ENCODE measurements at places on chromosomes 2 and 18.

GRCh38 chr2:83689402-83689801 lies 769.7 kb downstream of the SUCLG1 start:
- DNase-seq: no peak

- DNase-seq: no peak
Measured at GRCh38 chr2:241469746-241470145, 38.6 kb downstream of the STK25 start.

DNA sequence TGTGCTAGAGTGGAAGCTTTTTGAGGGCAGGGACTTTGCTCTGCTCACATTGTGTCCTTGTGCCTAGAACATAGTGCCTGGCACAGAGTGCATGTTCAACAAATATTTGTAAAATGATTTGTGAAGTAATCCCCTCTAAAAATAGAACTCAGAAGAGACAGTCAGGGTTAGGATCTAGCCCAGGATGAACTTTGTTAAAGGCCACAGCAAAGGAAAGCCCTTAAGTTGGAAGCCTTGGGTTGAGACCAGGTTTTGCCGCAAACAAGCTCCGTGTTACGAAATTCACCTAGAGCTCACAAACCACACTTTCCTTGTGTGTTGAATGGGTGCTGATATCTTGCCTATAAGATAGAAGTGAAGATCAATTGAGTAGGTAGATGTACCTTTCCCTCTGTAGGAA lies 84.2 kb downstream of the SETBP1 start:
- DNase-seq: no peak

DNA sequence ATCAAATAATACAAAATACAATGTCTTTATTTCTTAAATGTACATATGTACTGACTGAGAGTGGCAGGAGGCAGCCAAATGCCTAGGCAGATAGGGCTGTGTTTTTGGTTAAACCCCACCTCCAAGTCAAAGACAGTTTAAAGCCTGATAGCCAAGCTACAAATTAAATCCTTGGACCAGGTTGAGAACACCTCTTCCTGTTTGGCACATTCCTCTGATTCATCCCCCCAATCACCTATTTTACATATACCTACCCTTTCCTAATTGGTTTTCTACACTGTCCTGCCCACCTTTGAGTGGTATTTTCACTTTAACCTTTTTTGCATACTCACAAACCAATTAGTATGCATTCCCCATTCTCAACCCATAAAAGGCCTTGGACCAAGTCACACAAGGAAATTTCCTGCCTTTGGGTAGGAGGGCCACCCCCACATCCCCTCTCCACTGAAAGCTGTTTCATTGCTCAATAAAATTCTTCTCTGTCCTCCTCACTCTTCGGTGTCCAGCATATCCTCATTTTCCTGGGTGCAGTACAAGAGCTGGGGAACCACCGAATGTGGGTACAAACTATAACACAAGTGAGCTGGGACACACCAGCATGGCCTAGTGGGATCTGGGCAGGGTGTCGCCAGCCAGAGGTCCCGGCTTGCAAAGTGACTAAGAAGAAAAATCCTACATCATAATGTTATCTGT lies 149.1 kb downstream of the UBE2E3 start:
- DNase-seq: no peak

- no peak for DNase-seq
Measured at GRCh38 chr18:49030138-49030537, 79.4 kb upstream of the SMAD7 start.

DNA sequence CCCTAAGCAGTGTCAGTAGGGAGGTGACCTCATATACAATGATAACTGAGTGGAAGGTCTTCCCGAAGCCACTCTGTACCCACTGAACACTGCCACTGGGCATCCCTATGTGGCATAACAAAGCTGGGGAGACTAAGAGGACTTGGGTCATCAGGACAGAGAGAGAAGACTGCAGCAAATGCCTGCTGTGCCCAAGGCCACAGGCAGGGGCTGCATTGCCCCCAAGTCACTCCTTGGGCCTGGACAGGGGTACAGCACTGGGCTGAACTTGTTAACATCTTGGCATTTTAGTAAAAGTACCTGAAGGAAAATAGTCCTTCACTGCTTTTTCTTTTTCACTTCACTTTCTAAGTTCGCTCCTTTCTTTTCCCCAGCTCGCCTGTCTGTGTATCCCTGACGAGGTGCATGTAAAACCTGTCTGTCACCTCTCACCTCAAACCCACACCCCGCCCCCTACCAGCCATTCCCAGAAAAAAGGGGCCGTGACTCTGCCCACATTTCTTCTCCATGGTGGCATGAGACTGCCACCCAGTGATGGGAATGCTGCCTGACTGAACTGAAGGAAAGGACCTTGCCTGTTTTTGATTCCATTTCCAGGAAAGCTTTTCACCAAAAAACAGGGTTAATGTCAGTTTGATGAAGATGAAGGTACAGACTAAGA lies 62.9 kb downstream of the MTHFD2 start:
- no peak for DNase-seq

- DNase-seq: no peak
Measured at GRCh38 chr2:20722592-20723240, 55.8 kb downstream of the GDF7 start.

DNA sequence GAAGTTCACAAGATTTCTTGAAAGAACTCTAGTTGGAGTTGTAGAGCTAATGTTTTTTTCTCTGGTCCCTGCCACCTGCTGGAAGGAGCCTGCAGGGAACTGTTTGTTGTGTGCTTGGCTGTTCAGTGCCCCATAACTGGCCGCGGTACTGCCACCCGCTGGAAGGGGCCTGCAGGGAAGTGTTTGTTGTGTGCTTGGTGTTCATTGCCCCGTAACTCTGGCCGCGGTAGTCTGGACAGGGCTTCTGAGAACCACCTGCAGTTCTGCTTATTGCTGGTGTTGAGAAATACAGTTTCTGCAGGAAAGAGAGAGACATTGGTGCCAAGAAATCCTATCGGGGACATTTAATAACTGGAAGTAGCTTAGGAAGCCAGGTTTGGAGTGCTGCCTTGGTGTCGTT lies 58.1 kb downstream of the AGAP1 start:
- no peak for DNase-seq

DNA sequence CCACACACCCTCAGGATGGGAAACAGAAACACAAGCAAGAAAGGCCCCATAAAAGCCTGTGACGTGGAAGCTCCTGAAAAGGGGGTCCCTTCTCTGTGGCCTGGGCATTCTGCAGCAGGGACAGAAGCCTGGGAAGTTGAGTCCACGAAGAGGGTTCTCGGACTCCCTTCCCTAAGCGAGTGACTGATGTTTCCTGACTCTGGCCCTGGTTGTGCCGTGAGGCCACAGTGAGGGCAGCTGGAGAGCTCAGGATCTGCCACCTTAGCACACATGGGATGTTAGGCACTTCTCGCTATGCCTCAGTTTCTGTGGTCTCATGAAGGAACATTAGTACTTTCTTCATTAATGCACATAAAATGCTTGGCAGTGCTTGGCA lies 87.2 kb upstream of the ZFP36L2 start:
- no peak for DNase-seq

DNA sequence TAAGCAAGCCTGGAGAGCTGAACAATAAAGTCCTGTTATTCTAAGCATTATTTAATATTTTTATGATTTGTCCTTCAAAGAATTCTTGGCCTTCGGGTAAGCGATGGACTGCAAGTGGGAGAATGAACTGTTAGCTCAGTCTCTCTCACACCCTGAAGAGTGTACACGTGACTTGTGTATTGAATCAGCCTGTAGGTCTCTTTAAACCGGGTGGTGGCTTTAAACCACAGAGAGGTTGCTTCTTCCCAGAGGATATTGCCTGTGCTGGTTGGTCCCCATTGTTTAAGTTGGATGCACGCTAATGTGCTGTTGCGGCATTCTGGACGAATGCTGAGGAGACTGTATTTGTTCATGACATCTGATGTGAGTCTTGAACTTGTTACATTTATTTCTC lies 183.3 kb downstream of the LTBP1 start:
- no peak for DNase-seq

- no peak for DNase-seq
Measured at GRCh38 chr18:12783524-12783923, 80.7 kb downstream of the PSMG2 start.

DNA sequence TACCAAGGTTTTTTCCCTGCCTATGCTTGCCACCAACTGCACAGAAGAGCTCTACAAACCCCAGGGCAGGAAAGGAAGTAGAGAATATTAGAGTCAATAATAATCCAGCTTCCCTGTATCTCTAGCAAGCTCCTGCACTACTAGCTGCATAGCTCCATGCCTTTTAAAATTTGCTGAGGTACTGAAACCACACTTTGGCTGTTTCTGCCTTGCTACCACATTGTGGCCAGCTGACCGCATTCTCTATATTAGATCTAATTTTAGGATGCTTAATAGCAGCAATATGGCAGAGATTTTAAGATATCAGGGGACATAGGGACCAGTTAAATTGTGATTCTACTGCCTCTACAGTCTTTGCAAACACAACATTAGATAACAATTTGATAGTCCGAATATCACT lies 534.6 kb downstream of the MBD2 start:
- no peak for DNase-seq

DNA sequence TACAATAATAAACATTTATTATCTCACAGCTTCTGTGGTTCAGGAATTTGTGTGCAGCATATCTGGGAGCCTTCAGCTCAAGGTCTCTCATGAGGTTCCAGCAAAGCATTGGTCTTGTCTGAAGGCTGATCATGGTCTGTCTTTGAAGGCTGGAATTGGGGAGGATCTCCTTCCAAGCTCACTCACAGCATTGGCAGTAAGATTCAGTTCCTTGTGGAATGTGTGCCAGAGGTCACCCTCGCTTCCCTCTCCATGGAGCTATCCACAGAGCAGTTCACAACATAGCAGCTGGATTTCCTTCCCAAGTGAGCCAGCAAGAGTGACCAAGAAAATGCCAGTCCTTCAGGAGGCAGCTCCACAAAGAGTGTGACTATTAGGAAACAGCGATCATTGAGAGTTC lies 202.2 kb upstream of the ST6GAL2 start:
- DNase-seq: no peak

- DNase-seq: no peak
Measured at GRCh38 chr2:214489181-214489580, 78.3 kb downstream of the VWC2L start.

DNA sequence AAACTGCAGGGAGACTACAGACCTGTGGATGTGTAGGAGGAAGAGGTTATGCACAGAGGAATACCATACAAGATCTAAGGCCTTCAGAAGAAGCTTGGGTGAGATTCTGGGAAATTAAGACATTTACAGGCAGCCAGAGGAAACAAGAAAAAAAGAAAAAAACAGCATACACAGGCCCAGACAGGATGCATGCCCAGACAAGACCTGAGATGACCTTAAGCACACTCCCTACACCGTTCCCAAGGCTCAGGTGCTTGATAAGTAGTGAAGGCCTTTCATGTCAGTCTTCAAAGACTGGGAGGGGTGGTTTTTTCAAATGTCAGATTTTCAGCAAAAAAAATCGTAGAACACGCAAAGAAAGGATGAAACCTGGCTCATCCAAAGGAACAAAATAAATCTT lies 83.0 kb downstream of the CCDC138 start:
- no peak for DNase-seq

- DNase-seq: no peak
Measured at GRCh38 chr2:212414767-212415211, 123.8 kb downstream of the ERBB4 start.

GRCh38 chr2:178066890-178067669 lies 5.5 kb downstream of the PDE11A start:
- no peak for DNase-seq

- DNase-seq: no peak
Measured at GRCh38 chr2:240619506-240620148, 5.7 kb upstream of the GPR35 start.

DNA sequence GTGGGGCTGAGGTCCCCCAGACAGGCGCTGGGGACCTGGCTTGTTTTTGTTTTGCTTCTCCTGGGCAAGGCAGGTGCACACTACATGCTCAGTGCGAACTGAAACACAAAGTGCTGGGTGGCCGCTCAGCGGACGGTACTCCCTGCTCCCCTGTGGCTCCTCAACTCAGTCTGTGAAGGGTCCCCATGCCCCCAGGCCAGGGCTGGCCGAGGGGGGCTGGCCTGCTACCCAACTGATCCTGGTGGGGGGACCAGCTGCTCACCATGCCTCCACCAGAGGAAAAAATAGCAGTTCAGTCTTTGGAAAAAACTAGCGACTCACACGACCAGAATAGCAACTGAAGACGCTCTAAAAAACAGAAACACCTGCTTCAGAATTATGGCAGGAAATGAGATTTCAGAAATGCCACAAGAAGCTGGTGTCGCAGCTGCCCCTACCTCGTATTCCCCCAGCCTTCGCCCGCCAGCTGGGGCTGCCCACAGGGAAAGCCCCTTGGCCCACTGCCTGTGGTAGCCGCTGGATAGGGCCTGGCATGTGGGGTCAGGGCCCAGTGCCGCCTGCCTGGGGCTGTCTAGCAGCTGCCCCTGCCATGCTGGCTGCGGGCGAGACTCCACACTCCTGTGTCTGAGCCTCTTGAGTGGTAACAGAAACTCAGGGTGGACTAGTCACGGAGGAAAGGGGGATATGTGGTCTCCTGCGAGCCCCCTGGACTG lies 43.7 kb downstream of the MEX3C start:
- peak; percentile 21 for DNase-seq

- no peak for DNase-seq
Measured at GRCh38 chr18:76167410-76167809, 327.6 kb downstream of the ZNF516 start.

GRCh38 chr2:198411936-198412335 lies 607.5 kb downstream of the PLCL1 start:
- no peak for DNase-seq

- no peak for DNase-seq
Measured at GRCh38 chr18:55998071-55998522, 410.1 kb upstream of the TCF4 start.

DNA sequence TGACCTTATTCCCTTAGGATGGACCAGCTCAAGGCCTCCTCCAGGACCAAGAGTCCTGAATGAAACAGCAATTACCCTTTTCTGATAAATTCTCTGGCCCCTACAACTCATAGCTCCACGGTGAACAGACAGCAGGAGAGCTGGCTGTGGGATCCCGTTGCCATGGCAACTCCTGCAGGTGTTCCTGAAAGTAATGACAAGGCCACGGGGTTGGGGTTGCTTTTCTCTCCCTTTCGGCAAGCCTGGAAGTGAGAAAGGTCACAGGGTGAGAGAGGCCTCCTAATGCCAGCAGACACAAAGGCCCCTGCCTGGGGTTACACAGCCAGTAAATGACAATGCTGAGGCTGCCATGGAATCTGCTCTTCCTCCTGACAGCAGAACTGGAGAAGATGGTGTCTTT lies 403.0 kb downstream of the NBAS start:
- no peak for DNase-seq

- no peak for DNase-seq
Measured at GRCh38 chr2:40433736-40434135, 18.2 kb downstream of the SLC8A1 start.

GRCh38 chr2:43270930-43271615 lies 44.7 kb upstream of the ZFP36L2 start:
- no peak for DNase-seq

GRCh38 chr2:161250864-161251436 lies 57.3 kb upstream of the PSMD14 start:
- DNase-seq: no peak

All from stimulated activated CD4-positive, alpha-beta T cell treated with anti-CD3 and anti-CD28 coated beads, TNF-alpha, amount 100 ng/mL, for 48 hours (primary cell).